ENCODE measurements at places on chromosomes 5 and 9. TPM values are rescaled to one million over a fixed set of nuclear protein-coding genes. Genes with fewer than 3 reads are reported as not detected.

Gene SEMA4D
- total RNA-seq: 15.7 TPM

Gene COL27A1
- total RNA-seq: 48.6 TPM

DNA sequence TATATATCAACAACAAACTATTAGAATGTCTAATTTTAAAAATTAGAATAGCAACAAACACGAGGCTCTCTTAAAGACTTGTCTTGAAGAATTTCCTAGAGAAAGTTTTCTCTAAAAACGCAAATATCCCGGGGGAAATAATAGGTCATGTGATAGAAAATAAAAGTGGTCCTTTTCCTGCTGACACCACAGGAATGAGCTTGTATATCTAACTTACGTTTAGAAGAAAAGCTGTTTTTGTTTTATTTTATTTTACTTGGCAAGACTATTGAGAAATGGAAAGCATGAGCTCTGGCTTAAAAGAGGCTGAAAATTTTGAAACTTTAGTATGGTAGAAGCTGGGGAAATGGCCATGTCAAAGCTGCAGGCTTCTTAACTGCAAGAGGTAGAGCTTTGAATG is 465.0 kb downstream of the AGTPBP1 start:
- no peak overlapping the region for H3K27ac ChIP-seq
- peaks cover 7% of the 10 kb centered on the region for H3K27me3 ChIP-seq
- no peak for DNase-seq
- H3K36me3 ChIP-seq: no peaks in the 10 kb centered on the region
- no peaks in the 10 kb centered on the region for H3K4me1 ChIP-seq

GRCh38 chr5:151253605-151253950 is 593 bp downstream of the GM2A start:
- no peak for DNase-seq
- no peak overlapping the region for H3K27ac ChIP-seq

DNA sequence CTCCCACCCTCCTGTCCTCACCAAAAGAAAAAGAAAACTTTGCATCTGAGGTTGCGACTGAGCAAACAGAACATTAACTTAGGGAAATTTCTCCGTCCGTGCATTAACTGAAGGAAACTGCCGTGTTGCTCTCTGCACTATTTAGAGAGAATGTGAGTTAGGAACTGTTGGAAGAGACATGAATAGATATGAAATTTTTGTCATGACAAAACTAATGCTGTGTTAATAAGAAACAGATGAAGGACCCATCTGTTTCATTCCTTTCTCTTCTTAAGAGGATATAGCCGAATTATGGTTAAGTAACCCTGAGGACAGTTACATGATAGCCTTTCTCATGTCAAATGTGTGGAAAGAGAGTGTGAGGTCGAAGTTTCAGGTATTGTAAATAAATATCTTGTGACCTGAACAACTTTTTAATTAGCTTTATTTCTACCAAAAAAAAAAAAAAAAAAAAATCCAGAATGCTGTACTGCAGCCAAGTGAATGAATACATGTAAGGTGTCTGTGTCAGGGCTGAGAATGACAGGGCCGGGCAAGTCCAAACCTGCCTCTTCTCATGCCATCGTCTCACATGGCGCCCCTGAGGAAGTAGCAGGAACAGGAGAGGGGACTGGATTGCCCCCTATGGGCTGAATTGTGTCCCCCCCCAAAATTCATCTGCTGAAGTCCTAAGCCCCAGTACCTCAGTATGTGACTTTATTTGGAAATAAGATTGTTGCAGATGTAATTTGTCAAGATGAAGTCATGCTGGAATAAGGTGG is 35.6 kb upstream of the ANKRD33B start:
- H3K4me3 ChIP-seq: no peak overlapping the region
- no peak overlapping the region for H3K27ac ChIP-seq
- H3K27me3 ChIP-seq: no peaks in the 10 kb centered on the region
- H3K4me1 ChIP-seq: no peaks in the 10 kb centered on the region

GRCh38 chr5:124519396-124519795 is 227.0 kb downstream of the ZNF608 start:
- H3K27ac ChIP-seq: no peak overlapping the region
- H3K27me3 ChIP-seq: peaks cover 2% of the 10 kb centered on the region
- no peaks in the 10 kb centered on the region for H3K4me1 ChIP-seq
- DNase-seq: peak; percentile 41

DNA sequence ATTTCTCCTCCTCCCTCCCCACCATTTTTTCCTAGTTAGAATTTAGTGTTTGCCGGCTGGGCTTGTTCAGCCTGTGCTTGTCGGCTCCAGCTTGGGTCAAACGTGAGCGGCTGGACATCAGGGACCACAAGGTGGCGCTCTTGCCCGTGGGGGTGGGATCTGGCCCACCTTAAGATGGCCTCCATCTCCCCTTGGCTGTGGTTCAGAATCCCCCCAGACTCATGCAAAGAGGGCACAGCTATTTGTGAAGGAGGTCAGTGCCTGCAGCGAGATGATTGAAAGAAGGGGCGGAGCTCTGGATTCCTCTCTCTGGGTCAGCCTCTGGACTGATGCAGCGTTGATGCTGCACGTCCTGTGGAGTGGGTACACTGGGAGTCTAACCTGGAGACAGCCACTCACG is 283.3 kb upstream of the TUT7 start:
- no peaks in the 10 kb centered on the region for H3K27me3 ChIP-seq
- peak; percentile 6 for DNase-seq
- no peaks in the 10 kb centered on the region for H3K4me1 ChIP-seq
- no peak overlapping the region for H3K27ac ChIP-seq
- H3K4me3 ChIP-seq: no peak overlapping the region

DNA sequence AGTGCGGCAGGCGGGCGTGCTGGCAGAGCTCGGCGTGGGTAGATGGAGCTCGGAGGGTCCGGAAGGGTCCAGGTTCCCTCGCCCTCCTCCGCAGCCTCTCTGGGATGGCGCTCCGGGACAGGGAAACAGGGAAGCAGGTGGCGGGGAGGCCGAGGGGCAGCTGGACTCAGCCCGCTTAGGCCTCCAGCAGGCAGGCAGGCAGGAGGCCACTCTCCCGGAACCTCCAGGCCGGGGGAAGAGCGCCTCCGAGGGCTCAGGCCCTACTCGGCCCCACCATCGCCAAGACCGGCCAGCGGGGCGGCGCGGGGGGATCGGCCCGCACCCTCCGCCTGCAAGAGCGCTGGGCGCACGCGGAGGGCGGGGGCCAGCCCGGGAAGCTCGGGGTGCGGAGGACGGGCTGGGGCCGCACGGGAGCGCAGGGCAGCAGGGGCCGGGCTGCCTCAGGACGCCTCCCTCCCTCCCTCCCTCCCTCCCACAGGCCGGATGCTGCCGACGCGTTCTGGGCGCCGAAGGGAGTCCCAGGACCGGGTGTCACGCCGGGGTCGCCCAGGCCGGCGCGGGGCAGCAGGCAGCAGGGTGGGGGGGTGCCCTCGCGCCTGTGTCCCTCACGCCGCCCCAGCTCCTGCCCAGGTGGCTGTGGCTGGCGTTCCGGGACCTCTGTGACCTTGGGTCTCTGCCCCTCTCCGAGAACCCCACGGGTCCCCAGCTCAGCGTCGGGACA is 977 bp downstream of the MGAT4B start:
- H3K4me3 ChIP-seq: peak overlapping the region; percentile 55
- H3K36me3 ChIP-seq: peaks cover 12% of the 10 kb centered on the region
- H3K4me1 ChIP-seq: peaks cover 23% of the 10 kb centered on the region
- H3K27ac ChIP-seq: peak overlapping the region; percentile 67
- DNase-seq: peak; percentile 46

DNA sequence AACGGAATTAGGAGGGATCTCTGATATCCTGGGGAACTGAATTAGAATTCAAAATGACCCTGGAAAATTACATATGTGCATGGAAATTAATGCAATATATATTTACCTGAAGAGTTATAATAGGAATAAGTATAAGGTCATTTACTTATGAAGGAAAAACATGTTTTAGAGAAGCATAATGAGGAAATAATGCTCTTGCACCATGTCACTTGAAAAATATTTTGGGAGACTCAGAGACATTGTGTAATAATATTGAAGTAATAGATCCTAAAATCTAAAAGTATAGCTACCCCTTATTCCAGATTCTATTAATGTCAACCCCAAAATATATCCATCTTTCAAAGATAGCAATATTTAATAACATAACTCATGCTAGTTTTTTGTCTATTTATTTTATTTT is 28.4 kb downstream of the SPZ1 start:
- no peak overlapping the region for H3K27ac ChIP-seq
- no peaks in the 10 kb centered on the region for H3K36me3 ChIP-seq
- no peaks in the 10 kb centered on the region for H3K4me1 ChIP-seq
- no peak overlapping the region for H3K4me3 ChIP-seq

DNA sequence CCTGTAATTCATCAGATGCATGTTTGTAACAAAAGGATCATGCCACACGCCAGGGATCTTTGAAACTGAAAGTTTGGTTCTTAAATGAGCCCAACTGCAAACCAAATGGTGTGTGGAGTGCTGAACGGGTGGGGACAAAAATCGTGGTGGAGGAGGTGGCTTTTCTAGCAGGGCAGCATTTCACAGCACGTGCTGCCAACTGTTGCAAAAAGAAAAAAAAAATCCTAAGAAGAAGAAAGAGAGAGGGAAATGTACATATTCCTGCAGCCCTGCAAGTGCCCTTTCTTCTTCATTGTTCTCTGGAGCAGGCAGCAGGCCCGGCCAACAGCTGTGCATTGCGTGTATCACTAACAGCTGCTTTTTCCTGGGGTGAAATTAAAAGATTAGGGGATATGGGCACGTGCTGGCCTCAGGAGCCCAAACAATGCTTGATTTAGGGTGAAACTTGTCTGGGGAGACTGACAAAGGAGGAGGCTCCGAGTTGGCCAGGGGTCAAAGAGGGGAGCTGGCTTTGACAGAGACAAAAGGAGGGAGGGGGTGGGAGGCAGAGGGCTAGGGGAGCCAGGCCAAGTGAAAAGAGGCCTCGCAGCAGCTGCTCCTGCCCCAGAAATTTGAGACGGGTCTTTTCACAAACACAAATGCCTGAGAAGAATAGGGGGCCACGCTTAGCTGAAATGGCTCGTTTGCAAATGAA is 73.0 kb downstream of the GADD45G start:
- DNase-seq: no peak
- H3K27me3 ChIP-seq: no peaks in the 10 kb centered on the region
- H3K4me1 ChIP-seq: no peaks in the 10 kb centered on the region
- no peaks in the 10 kb centered on the region for H3K36me3 ChIP-seq

DNA sequence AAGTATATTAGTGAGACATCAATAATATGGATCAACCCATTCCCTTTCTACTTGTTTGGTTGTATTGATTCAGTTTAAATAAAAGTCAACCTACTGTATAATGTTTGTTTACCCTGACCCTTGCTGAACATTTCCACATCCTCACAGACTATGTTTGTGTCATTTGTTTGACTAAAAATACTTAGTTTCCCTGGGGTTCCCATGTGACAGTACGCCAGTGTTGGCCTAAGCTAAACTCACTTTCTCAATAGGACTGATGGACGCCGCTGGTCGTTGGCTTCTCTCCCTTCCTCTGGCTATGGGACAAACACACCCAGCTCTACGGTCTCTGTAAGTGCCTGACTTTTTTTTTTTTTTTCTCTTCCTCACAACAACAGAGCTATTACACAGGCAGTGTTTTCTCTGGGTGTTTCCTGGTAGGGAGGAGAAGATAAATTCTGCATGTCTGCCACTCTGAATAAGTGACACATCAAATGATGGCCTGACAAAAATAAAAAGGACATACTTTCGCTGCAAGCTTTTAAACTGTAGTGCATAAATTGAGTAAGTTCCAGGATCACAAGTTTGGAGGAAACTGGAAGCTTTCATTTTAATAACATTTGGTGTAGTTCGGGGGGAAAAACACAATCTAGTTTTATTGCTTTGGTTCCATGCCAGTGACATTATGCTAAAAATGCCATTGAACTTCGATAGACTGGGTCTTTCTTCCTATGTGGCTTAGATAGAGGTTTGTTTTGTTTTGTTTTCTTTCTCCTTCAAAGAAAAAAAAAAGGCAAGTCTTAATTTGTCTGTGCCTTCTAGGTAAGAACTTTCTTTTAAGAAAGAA is 101.0 kb downstream of the CD180 start:
- peaks cover 2% of the 10 kb centered on the region for H3K36me3 ChIP-seq
- H3K27ac ChIP-seq: no peak overlapping the region
- no peaks in the 10 kb centered on the region for H3K27me3 ChIP-seq
- H3K4me3 ChIP-seq: no peak overlapping the region

All from endothelial cell of umbilical vein (primary cell).